ENCODE measurements at places on chromosomes 4 and X. TPM values are rescaled to one million over a fixed set of nuclear protein-coding genes. Genes with fewer than 3 reads are reported as not detected.

Gene ANXA10
- total RNA-seq: not detected

Gene CHIC1
- total RNA-seq: 2.9 TPM

Gene GAGE12H
- total RNA-seq: not detected

Gene EVC2
- 5.6 TPM for total RNA-seq

Gene CT45A2
- not detected for total RNA-seq

Gene RPS6KA3
- total RNA-seq: 18.1 TPM

Gene LONRF3
- total RNA-seq: 1.9 TPM

Gene LINC00632
- total RNA-seq: 6.4 TPM
